Astrocyte (in vitro differentiated cells and primary cell): ENCODE measurements at places on chromosomes 11 and 22.

- DNase-seq = no peak
- H3K27me3 ChIP-seq = no peaks in the 10 kb centered on the region
- H3K4me3 ChIP-seq = no peak overlapping the region
- H3K27ac ChIP-seq = no peak overlapping the region
- H3K36me3 ChIP-seq = no peaks in the 10 kb centered on the region
Measured at GRCh38 chr11:827146-827896, 398 bp upstream of the CRACR2B start.

DNA sequence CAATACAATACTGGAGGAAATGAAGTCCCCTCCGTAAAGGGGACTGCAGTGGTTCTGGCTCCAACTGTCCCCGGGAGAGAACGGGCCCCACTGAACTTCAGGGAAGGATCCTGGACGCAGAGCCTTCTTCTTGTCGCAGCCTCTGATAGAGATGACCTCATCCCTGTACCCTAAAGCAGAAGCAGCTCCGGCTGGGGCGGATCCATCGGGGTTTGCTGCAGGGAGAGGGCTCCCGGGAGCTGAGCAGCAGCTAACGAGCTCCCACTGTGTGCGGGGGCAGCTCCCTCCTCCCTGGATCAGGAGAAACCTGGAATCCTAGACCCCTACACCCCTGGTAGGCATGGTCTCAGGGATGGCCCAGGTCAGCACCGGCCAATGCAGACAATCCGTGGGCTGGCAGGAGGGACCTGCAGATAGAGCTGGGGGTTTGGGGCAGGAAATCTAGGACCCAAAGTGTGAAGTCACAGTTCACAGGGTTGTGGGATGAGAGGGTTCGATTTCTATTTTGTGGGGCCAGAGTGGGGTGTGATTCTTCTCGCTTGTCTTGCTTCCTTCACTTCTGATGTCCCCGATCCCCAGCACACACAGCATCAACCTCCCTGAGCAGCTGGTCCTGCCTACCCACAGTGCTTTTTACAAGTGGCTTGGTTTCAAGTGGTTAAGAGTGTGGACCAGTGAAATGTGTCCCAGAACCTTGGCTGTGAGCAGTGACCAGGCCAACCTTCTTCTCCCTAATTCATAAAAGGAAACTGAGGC is 12.9 kb downstream of the KIAA0930 start:
- no peak overlapping the region for H3K27ac ChIP-seq
- H3K27me3 ChIP-seq = no peaks in the 10 kb centered on the region
- DNase-seq = no peak
- no peak overlapping the region for H3K4me3 ChIP-seq

DNA sequence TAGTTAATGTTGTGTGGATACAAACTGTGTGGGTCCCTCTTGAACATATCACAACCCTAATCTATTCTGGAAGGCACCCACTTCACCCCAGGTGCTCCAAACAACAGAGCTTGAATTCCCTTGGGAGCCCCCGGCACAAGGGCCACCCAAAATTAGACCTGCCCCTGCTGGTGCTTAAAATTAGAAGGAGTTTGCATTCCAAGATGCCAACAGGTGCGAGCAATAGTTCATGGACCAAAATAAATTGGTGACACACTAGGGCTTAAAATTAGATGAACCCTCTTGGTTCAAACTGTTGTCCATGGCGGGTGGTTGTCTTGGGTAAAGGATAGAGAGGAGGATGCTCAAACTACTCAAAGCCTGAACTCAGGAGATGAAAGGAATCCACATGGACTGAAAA is 291.5 kb downstream of the MN1 start:
- H3K36me3 ChIP-seq = no peaks in the 10 kb centered on the region
- H3K4me3 ChIP-seq = no peak overlapping the region
- H3K27me3 ChIP-seq = no peaks in the 10 kb centered on the region

- DNase-seq = no peak
- no peak overlapping the region for H3K4me3 ChIP-seq
- no peak overlapping the region for H3K27ac ChIP-seq
- peaks cover 32% of the 10 kb centered on the region for H3K27me3 ChIP-seq
Measured at GRCh38 chr11:76323804-76324203, 57.1 kb downstream of the THAP12 start.

DNA sequence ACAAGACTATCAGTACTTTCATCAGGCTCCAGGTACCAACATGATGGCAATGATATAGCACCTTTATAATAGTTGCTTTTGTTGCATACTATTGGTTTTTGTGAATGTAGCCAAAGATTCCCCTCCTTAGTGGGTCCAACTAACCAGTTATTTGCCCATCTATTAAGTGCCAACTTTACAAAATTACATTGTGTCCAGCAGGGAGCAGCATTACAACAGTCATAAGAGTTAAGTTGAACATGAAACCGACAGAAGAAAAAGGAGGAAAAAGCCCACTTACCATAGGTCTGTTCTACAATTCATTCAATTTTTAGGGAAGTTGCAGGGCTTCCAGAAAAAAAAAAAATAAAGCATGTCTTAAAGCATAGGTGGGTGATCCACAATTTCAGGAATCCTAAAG is 21.6 kb downstream of the IMMP1L start:
- H3K4me3 ChIP-seq = no peak overlapping the region
- H3K27me3 ChIP-seq = no peaks in the 10 kb centered on the region
- no peaks in the 10 kb centered on the region for H3K36me3 ChIP-seq
